T follicular helper cell (primary cell): ENCODE measurements at places on chromosomes 3 and 15.
A peak's percentile ranks its signal among the peaks of the same experiment; 100 is the strongest.

- DNase-seq = no peak
These were observed 83.1 kb downstream of the XXYLT1 start for GRCh38 chr3:195187609-195188425.

DNA sequence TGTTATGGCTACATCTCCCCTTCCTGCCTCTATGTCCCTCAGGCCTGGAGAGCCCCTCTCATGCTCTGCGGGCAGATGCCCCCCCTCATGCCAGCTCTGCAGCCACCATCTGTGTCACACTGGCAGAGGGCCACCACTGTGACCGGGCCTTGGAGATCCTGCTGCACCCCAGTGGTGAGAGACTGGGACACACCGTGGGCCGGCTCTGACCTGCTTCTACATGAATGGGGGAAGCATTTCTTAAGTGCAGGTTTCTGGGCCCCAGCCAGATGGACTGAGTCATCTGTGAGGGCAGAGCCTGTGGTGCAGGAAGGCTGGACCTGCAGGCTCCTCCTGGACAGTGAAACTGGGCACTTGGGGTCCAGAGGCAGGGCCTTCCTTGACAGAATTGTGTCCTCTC is 4.8 kb downstream of the VWA5B2 start:
- DNase-seq = no peak

- DNase-seq = no peak
These were observed 294.1 kb upstream of the UBE2E2 start for GRCh38 chr3:22908989-22909507.

DNA sequence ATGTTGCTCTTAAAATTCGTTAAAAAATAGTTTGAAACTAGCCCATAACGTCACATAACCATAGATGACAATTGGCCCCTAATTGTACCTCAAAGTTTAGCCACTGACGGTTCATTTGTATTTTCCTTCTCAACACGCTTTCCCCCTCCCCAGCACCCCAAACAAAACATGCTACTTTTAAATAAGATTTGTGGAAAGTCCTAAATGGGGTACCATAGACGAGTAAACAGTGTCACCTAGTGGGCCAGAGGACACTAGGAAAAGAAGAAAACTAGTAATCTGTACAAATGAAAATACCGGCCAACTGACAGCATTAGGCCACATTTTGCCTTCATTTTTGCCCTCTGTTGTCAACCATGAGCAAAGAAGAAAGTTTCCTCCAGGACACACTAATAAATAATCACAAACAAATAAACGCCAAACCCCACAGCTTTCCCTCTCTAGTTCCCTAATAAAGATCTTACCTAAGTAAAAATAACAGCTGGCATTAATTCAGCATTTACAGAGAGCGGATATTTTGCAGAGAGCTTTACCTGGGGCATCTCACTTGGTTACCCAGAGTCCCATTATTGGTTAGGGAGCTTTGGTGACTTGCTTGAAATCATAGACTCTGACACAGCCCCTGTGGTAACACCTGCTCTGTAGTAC is 175.1 kb upstream of the ATP11B start:
- DNase-seq = no peak

- no peak for DNase-seq
These were observed 69.1 kb downstream of the MB21D2 start for GRCh38 chr3:192848371-192849233.

GRCh38 chr15:36671017-36671416 is 91.6 kb downstream of the CDIN1 start:
- no peak for DNase-seq

- DNase-seq = no peak
These were observed 2.8 kb downstream of the CAV3 start for GRCh38 chr3:8736436-8736835.

GRCh38 chr15:89772932-89773583 is 3.1 kb upstream of the MESP2 start:
- DNase-seq = no peak

DNA sequence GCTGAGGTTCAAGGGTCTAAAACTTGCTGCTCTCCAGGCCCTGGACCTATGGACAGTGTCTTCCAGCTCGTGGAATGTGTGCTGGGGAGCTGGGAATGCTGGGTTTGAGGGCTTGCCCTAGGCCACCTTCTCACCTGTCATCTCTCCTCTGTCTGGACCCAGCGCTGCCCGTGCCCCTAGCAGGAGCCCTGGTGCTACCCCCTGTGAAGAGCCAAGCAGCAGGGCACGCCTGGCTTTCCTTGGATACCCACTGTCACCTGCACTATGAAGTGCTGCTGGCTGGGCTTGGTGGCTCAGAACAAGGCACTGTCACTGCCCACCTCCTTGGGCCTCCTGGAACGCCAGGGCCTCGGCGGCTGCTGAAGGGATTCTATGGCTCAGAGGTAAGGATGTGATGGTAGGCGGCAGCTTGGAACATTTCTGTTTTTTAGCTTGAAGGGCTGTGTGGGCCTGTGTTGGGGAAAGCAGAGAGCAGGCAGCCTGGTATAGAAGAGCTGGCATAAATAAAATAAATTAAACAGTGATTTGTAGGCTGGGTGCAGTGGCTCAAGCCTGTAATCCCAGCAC is 5.1 kb downstream of the CHRD start:
- DNase-seq = no peak

DNA sequence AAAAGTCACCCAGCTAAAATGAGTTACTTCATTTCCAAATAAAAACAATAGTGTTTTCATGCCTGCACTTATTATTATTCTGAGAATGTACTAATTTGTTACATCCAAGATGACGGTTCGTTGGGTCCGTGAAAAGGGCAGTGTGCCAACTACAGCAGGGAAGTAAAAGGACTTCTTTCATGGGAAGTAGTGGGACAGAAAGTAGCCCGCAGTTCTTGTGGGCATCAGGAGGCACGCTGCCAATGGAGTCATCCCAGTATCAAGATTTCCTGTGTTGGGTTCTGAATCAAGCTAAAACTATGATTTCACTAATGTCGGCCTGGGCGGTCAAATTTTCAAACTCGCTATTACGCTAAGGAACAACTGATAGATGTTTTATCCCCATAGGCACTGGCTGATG is 254.5 kb upstream of the SOX2 start:
- DNase-seq = no peak

GRCh38 chr3:27253831-27254230 is 115.4 kb downstream of the NEK10 start:
- DNase-seq = no peak

- no peak for DNase-seq
These were observed 2.3 kb downstream of the RARB start for GRCh38 chr3:25430287-25430934.

DNA sequence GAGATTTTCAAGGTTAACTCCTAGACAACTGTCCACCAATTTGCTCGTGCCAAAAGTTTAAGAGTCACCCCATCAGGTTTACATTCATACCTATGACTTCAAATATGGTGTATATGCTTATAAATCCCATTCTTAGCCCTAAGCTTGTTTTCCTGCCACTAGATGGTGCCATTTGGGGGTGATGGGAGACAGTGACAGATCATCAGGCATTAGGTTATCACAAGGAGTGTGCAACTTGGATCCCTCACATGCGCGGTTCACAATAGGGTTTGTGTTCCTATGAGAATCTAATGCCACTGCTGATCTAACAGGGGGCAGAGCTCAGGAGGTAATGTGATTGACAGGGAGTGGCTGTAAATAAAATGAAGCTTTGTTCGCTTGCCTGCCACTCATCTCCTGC is 182.7 kb downstream of the CNTN6 start:
- DNase-seq = no peak

DNA sequence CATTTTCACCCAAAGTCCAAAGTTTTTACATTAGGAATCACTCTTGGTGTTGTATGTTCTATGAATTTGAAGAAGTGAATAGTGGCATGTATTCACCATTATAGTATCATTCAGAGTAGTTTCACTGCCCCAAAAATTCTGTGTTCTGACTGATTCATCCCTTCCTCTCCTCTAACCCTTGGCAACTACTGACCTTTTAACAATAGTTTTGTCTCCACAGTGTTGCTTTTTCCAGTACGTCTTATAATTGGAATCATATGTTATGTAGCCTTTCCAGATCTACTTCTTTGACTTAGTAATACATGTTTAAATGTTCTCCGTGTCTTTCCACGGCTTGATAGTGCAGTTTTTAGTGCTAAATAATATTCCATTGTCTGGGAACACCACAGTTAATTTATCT is 379.0 kb upstream of the SGO1 start:
- no peak for DNase-seq

- DNase-seq = no peak
These were observed 156.9 kb downstream of the MEX3B start for GRCh38 chr15:81888748-81889484.

DNA sequence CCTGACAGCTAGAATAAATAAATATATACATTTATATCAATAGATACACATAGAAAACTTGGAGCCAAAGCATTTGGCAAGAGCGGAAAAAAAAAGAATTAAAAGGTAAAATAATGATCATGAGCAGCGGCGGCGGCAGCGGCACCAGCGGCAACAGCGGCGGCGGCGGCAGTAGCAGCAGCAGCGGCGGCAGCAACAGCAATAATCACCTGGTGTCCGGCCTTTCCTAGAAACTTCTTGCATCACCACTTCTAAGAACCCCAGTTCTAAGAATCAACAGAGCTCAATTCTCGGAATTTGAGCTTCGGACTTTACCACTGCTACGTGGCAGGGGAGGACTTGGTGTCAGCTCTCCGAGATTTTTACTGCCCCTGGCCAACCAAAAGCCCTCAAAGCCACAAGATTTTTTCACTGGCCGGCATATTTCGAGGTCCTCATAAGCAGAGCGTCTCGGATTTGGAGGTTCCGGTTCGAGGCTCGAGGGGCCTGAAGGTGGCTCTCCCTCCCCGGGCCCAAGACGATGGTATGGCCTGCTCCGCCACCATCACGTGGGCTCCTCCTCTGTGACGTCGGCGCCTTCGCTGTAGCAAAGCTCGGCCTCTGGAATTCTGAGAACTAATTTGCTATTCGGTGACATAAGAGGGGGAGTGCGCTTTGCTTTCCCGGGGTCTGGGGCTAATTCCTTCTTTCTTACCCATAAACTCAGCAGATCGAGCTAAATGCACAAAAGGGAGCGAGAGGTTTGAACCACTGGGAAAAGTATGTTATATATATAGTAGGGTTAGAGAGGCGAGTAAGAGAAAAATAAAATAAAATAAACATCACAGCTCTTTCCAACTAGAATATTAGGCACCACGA is at the start of gene BCL6:
Gene BCL6, minus strand, starts transcription at position 268 of the 858 bp plus-strand sequence. CDS start 11,775 bp downstream, outside the sequence.
- DNase-seq = peak; percentile 79

- DNase-seq = no peak
These were observed 206.7 kb upstream of the LINGO1 start for GRCh38 chr15:77839456-77839855.

GRCh38 chr3:9066141-9066540 is 102.9 kb upstream of the RAD18 start:
- no peak for DNase-seq

GRCh38 chr15:62257996-62258521 is 93.0 kb upstream of the C2CD4B start:
- no peak for DNase-seq

GRCh38 chr15:27278761-27279160 is 307.8 kb downstream of the GABRG3 start:
- no peak for DNase-seq

GRCh38 chr3:138941259-138941885 is 5.6 kb downstream of the FOXL2 start:
- no peak for DNase-seq

DNA sequence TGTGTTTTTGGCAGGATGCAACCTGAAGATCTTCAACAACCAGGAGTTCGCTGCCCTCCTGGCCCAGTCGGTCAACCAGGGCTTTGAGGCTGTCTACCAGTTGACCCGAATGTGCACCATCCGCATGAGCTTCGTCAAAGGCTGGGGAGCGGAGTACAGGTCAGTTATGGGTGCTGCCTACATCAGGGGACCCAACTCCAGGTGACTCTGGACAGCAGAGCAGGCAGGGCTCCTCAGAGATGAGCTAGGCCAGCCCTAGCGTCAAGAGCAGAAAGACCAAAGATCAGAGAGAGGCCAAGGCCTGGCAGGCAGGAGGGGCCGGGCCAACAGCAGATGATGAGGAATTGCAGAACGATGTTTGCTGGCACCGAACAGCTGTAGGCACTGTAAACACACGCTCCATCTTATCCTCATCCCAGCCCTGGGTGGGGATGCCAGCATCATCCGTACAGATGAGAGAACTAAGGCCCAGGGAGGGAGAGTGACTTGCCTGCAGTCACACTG is 67.1 kb downstream of the AAGAB start:
- DNase-seq = no peak

DNA sequence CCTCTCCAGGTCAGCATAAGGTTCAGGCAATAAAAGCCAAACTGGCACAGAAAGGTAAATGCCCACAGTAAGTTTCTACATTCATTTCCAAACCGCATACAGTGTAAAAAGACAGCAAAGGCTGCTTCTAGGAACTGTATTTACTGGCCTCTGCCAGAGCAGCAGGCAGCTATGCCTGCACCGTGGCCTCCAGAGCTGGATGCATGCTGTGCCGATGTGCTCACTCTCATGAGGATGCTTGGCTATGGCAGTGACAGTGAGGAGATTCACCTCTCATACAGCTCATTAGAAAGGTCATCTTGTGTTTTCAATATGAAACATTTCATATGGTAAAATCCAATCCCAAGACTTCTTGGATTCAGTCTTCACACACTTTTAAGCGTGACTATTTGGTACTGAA is 50.3 kb downstream of the UBP1 start:
- DNase-seq = no peak

- no peak for DNase-seq
These were observed 22.1 kb upstream of the SLC28A1 start for GRCh38 chr15:84862214-84862975.

- no peak for DNase-seq
These were observed 115.2 kb downstream of the CHSY1 start for GRCh38 chr15:101136381-101137268.

DNA sequence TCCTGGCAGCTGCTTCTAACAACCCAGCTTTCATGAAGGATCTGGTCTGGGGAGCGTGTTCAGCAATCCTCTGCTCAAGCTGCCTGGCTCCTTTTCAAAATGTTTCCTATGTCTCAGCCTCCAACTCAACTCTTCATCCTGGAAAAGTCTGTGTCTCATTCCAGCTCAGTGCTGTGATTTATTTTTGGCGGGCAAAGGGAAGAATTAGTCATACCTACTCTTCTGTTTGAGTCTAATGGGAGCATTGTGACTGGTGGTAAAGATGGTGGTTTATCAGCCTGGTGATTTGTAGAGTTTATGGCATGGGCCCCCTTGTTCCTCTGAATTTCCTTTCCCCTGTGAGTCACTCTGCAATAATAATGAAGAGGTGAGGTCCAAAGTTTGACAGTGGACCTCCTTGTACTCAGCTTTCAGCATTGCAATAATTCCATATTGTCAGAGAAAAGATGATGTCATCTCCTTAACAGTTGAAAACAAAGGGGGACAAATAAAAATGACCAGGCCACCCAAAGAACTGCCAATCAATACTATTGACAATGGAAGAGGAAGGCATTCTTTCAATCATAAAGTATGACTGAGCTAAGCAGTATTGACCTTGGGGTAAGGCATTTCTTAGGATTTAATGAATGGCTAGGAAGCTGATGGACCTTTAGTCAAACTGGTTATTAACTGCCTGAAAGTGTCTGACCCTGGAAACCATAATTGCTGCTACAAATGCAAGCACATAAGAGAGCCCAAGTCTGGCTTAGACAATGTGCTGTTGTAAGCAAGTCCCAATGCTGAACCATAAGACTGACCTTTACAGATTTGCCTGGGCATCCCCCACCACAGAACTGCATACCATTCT is 204.7 kb upstream of the MCTP2 start:
- DNase-seq = no peak
